Osteoblast (primary cell): ENCODE measurements at places on chromosomes 5 and 9. TPM values are rescaled to one million over a fixed set of nuclear protein-coding genes. Genes with fewer than 3 reads are reported as not detected.

DNA sequence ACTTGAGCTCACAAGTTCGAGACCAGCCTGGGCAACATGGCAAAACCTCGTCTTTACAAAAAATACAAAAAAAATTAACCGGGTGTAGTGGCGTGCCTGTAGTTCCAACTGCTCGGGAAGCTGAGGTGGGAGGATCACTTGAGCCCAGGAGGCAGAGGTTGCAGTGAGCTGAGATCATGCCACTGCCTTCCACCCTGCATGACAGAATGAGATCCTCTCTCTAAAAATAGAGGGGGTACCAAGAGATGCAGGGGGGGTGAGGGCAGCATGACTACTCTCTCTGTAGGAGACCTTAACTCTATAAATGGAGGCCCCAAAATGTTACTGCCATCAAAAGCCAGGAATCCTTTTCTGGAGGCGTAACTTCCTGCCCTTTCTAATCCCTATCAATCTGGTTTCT lies 243.9 kb downstream of the DOCK8 start:
- H3K36me3 ChIP-seq, result no peaks in the 10 kb centered on the region
- H3K27me3 ChIP-seq, result no peaks in the 10 kb centered on the region
- no peaks in the 10 kb centered on the region for H3K4me1 ChIP-seq

- H3K4me3 ChIP-seq, result no peak overlapping the region
- H3K27me3 ChIP-seq, result no peaks in the 10 kb centered on the region
- H3K27ac ChIP-seq, result no peak overlapping the region
- DNase-seq, result no peak
- H3K4me1 ChIP-seq, result peaks cover 8% of the 10 kb centered on the region
Measured at GRCh38 chr9:120846251-120846889, 3.6 kb upstream of the PSMD5 start.

GRCh38 chr5:138926688-138927448 lies 51.7 kb upstream of the LRRTM2 start:
- H3K4me3 ChIP-seq, result no peak overlapping the region
- no peaks in the 10 kb centered on the region for H3K4me1 ChIP-seq
- H3K27me3 ChIP-seq, result no peaks in the 10 kb centered on the region
- H3K36me3 ChIP-seq, result peaks cover 69% of the 10 kb centered on the region
- H3K27ac ChIP-seq, result no peak overlapping the region
- no peak for DNase-seq

IFNB1 gene
- not detected in 2 replicates for total RNA-seq

ST8SIA4 gene
- 1.4 and 1.8 TPM in 2 replicates for total RNA-seq

GRCh38 chr9:10237584-10237983 lies 375.2 kb downstream of the PTPRD start:
- no peak overlapping the region for H3K27ac ChIP-seq
- H3K27me3 ChIP-seq, result no peaks in the 10 kb centered on the region
- no peaks in the 10 kb centered on the region for H3K4me1 ChIP-seq
- DNase-seq, result no peak
- H3K36me3 ChIP-seq, result no peaks in the 10 kb centered on the region
